NCI-H2081 (cell line): ENCODE measurements at places on chromosomes 3 and 15.
A peak's percentile ranks its signal among the peaks of the same experiment; 100 is the strongest.

DNA sequence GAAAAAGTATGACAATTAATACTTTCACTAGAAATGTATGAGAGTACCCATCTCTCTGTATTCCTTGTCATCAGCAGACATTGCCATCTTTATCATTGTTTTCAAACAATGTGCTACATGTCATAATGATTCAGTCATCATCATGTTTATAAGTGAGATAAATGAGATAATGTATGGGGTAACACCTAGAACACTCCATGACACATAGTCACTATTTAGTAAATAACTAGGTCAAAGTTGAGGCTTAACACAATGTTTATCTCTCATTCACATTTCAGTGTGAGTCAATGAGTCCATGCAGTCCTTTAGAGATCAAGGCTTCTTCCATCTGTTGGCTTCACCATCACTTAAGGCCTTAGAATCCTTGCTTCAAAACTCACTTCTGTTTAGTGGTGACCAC lies 70.0 kb downstream of the NLGN1 start:
- no peak for DNase-seq

- peak; percentile 89 for DNase-seq
Observed at GRCh38 chr15:60935130-60935529, 294.0 kb downstream of the RORA start.

DNA sequence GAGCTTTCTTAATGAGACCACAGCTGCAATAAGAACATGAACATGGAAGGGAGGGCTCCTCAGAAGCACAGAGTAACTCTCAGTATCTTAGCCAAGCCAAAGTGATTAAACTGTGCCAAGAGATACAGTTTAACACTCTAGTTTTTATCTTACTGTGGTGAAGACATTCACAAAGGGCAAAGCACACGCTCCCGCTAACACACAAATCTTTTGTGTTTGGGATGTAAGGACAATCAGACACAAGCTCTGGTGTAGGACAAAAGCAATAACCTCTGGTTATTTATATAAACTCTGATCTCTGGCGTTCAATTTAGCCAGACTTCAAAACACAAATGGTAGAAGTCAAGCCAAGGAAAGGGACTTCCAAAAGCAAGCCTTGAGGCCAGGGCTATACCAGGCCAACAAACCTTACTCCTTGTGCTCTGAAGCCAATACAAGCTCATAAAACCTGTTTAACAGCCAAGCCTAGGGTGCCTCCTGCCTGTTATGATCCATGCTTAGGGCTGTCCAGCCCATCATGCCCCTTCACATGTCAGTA lies 27.8 kb downstream of the DPH3 start:
- no peak for DNase-seq

DNA sequence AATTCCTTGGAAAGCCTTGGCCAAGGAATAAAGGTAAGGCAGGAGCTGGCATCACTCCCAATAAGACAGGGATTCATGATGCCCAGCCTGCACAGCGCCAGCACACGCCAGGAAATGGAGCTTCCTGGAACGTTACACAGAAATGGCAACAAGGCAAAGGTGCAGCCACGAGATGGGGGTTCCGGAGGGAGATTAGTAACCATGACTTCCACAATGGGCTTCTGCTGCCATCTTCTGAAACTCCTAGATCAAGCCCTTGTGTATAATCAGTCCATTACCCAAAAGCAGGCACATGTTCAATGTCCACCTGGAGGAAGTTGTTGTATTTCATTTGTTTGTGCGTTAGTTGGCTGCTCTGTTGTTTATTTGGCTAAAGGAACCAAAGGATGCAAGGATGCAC lies 131.2 kb upstream of the TRIM42 start:
- peak; percentile 41 for DNase-seq

DNA sequence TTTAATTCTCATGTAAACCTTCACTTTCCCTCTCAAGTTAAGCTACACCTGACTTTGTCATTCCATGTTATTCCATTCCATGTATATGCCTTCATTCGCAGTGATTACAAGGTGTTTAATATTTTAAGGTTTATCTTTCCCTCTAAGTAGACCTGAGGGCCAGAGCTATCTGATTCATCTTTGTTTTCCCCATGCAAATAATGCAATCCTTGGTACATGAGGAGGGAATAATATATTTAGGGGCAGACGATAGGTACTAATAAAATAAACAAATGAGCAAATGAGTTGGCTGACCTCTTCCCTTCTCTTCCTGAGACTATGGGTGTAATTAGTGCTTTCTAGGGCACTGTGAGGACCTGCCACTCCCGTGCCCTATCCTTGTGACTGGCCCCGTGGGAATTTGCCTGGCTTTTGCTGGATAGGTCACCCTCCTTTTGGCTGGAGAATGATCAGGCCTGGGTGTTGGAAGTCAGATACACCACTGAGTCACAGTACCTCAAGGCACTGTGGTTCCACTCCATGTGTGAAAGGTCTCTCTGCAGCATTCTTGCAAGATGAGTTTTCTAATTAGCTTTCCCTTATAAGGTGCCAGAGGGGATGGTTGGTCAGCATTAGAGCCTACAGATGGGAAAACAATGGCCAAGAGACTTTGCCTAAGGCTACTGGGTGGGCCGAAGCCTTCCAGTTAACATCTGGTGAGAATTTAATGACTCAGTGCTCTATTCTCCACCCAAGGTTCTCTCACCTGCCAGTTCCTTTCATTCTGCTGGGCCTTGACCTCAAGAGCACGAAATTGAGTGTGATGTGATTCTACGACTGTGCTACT lies 183.2 kb downstream of the P3H2 start:
- no peak for DNase-seq

DNA sequence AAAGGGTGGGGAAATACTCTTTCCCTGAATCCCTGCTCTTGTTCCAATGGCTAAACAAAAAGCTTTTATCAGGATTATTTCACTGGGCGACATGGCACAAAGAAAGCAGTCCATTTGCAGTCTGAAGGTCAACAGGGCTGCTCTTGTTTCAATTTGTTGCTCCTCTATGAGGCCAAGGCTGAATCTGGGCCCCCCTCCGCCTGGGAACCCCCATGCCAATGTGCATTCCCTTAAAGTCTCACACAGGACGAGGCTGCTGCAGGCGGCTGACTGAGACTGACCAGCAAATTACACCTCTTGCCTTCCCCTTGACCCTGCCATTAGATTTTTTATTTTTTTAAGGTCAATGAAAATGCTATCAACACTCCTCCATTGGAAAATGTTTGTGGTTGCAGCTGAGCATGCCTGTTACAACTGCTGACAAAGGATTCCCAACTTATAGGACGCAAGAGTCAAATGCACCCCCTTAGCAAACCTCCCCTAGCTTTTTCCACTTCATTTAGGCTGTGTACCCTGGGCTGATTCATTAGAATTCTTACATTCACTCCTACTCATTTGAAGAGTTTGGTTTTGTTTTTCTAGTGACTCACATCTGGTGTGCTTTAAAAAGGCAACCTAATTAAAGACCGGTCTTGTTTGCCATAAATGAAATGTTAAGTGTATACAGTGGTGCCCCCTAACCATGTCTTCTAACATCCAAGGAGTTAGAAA lies 60.8 kb upstream of the ARHGEF3 start:
- DNase-seq: no peak

GRCh38 chr3:88003115-88003755 lies 55.6 kb downstream of the CGGBP1 start:
- peak; percentile 6 for DNase-seq

- peak; percentile 44 for DNase-seq
Observed at GRCh38 chr3:180631317-180631716, 29.4 kb downstream of the TTC14 start.

DNA sequence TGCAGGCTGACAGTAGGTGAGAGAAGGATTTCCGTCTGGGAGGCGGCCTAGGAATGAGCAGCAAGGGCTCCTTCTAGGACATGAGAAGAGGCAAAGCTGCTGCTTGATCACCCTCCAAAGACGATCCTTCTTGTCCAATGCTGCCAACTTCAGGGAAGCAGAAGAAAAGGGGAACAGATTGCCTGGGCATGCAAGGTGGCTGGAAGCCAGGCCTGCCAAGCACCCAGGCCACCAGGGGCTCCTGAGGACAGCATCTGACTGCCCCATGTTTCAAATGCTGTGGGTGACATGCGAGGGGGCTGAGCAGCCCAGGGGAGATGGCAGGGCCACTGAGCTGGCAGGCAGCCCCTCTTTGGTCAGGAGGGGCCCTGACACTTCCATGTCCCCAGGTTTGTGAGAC lies 3.3 kb upstream of the GRIP2 start:
- no peak for DNase-seq
